ENCODE measurements at places on chromosomes 12 and 14. TPM values are rescaled to one million over a fixed set of nuclear protein-coding genes. Genes with fewer than 3 reads are reported as not detected.
A peak's percentile ranks its signal among the peaks of the same experiment; 100 is the strongest.

DNA sequence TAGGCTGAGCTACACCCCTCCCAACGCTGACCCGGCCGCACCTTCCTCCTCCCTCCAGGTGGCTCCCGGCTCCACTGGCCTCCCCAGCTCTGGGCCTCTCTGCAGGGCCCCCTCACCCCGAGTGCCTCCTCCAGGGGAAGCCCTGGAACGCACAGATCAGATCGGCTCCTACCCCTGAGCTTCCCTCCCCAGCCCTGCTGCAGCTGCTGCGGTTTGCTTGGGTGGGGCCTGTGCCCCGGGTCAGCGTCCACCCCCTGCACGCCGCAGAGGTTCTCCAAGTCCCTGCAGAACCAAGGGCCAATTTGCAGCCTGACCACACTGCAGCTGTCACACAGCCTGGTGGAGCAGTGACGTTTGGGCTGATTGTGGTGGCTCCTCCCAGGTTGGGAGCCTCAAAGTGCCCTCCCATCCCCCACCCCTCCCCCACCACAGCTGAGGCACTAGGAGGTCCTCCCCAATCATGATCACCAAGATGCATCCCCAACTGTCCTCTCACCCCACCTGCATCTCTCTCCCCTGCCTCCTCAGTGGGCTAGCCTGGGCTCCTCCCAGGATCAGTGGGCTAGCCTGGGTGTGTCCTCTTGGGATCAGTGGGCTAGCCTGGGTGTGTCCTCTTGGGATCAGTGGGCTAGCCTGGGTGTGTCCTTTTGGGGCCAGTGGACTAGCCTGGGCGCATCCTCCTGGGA lies 12.8 kb upstream of the FBRSL1 start:
- DNase-seq: no peak
- H3K27me3 ChIP-seq: peaks cover 11% of the 10 kb centered on the region
- no peaks in the 10 kb centered on the region for H3K36me3 ChIP-seq
- H3K27ac ChIP-seq: peak overlapping the region; percentile 85

DNA sequence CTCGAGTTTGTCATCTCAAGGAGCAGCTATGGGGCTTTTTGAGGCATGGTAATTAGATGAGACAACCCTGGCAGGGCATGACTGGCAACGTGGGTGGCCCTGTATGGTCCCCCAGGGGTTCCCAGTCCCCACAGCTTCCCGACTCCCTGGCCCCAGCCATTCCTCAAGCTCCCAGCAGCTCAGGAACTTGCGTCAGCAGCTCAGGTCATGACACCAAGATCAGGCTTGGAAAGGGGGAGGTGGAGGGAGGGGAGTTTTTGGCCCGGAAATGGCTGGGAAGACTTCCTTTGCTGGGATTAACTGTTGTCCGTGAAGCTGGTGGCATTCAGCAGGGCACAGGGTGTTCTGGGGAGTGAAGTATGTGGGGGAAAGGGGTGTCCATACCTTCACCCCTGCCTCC lies 10.4 kb upstream of the NRIP2 start:
- no peak overlapping the region for H3K27ac ChIP-seq
- no peaks in the 10 kb centered on the region for H3K27me3 ChIP-seq
- peaks cover 6% of the 10 kb centered on the region for H3K36me3 ChIP-seq
- DNase-seq: no peak

- no peak overlapping the region for H3K27ac ChIP-seq
- H3K4me1 ChIP-seq: peaks cover 2% of the 10 kb centered on the region
- DNase-seq: no peak
- H3K4me3 ChIP-seq: no peak overlapping the region
- peaks cover 16% of the 10 kb centered on the region for H3K27me3 ChIP-seq
Observed at GRCh38 chr14:61898568-61898967, 136.3 kb downstream of the SNAPC1 start.

GRCh38 chr14:104302794-104303405 lies 164.5 kb downstream of the KIF26A start:
- no peak overlapping the region for H3K27ac ChIP-seq
- DNase-seq: no peak
- H3K36me3 ChIP-seq: peaks cover 5% of the 10 kb centered on the region
- H3K27me3 ChIP-seq: peaks cover 6% of the 10 kb centered on the region
- no peaks in the 10 kb centered on the region for H3K4me1 ChIP-seq
- no peak overlapping the region for H3K4me3 ChIP-seq

DNA sequence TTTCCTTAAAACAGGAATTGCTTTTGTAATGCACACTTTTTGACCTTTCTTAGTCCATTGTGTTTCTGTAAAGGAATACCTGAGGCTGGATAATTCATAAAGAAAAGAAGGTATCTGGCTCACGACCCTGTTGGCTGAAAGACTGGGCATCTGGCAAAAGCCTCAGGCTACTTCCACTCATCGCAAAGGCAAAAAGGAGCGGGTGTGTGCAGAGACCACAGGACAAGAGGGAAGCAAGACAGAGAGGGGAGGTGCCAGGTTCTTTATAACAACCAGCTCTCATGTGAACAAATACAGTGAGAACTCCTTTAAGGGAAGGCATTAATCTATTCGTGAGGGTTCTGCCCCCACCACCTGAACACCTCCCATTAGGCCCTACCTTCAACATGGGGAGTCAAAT lies 182.1 kb downstream of the C12orf50 start:
- no peak overlapping the region for H3K27ac ChIP-seq
- no peak for DNase-seq
- H3K4me1 ChIP-seq: peaks cover 2% of the 10 kb centered on the region

- H3K4me1 ChIP-seq: peaks cover 5% of the 10 kb centered on the region
- no peak overlapping the region for H3K4me3 ChIP-seq
- H3K27ac ChIP-seq: no peak overlapping the region
- H3K27me3 ChIP-seq: no peaks in the 10 kb centered on the region
- no peak for DNase-seq
Observed at GRCh38 chr12:76623931-76624330, 64.4 kb upstream of the OSBPL8 start.

GRCh38 chr14:21107283-21107800 lies 6.5 kb downstream of the TMEM253 start:
- H3K27me3 ChIP-seq: no peaks in the 10 kb centered on the region
- no peak for DNase-seq
- no peak overlapping the region for H3K4me3 ChIP-seq
- no peaks in the 10 kb centered on the region for H3K36me3 ChIP-seq
- peak overlapping the region; percentile 32 for H3K27ac ChIP-seq

DNA sequence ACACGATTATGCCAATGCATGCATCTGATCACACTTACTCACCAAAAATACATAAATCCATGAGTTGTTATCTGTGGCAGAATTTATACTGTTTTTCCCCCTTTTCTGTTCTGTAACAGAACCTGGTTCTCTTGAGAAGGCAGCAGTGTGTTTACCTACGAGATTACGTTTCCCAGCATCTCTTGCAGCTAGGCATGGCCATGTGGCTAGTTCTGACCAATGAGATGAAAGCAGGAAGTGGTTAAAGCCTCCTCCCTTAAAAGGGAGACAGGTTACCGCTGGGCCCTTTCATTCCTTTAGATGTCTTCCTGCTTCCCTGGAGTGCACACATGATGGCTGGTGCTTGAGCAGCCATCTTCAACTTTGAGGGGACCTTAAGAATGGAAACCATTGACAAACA lies 11.7 kb upstream of the ASPG start:
- H3K4me1 ChIP-seq: peaks cover 16% of the 10 kb centered on the region
- no peak overlapping the region for H3K4me3 ChIP-seq
- no peaks in the 10 kb centered on the region for H3K36me3 ChIP-seq

DNA sequence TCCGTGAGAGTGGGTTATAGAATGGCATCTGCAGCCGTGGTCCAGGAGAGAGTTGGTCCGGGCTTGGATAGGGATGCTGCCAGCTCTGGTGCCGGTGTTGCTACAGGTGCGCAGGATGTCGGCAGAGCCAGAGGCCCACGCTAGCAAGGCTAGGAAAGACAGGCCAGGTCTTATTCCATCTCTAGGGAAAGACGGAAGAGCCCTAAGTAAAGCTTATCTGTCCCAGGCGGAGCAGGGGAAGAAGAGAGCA lies 485 bp upstream of the PSME1 start:
- H3K4me3 ChIP-seq: peak overlapping the region; percentile 95
- no peak for DNase-seq
- H3K36me3 ChIP-seq: peaks cover under 1% of the 10 kb centered on the region
- peak overlapping the region; percentile 86 for H3K27ac ChIP-seq
- H3K4me1 ChIP-seq: peaks cover 41% of the 10 kb centered on the region

DNA sequence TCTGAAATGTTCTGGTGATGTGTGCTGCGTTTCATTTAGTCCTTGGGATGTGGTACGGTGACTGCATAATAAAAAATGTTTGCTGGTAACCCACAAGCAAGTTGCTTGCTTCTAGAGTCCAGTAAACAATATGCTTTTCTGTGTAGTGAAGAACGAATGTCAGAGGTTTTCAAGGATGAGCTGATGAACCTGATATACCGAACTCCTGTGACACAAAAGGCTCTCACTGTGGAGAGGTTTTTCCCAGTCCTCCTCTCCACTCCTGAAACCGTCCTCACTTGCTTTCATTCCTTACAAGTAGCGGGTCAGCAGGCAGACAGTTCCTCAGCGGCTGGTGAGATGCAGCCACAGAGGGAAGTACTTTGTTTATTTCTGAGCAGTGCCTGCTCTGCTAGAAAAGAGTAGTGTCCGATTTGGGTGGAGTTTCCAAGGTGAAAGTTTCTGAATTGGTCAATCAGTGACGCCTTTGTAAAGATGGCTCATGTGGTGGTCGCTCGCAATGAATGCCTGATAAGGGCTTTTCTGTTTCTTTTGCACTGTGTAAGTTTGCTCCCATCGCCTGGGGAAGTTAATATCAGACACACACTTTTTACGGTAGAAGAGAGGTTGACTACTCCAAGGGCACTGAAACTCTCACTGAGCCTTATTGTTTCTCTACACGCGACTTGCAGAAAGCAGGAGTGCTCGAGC lies 3.0 kb downstream of the ETV6 start:
- no peak for DNase-seq
- peak overlapping the region; percentile 98 for H3K4me3 ChIP-seq
- H3K36me3 ChIP-seq: peaks cover 4% of the 10 kb centered on the region
- H3K4me1 ChIP-seq: peaks cover 56% of the 10 kb centered on the region
- peak overlapping the region; percentile 96 for H3K27ac ChIP-seq

DNA sequence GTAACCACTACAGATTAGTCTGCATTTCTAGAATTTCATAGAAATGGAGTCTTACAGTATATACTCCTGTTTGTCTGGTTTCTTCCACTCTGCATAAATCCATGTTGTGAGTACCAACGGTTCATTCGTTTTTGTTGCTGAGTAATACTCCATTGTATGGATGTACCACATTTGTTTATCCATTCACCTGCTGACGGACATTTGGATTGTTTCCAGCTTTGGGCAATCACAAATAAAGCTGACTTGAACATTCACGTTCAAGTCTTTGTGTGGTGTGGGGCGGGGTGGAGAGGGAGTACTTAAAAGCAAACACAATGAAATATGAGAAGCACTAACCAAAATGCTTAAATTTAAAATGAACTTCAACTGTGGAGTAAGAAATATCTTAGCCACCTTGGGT lies 7.1 kb downstream of the HECTD4 start:
- DNase-seq: no peak
- peaks cover 2% of the 10 kb centered on the region for H3K36me3 ChIP-seq
- H3K4me3 ChIP-seq: no peak overlapping the region
- no peaks in the 10 kb centered on the region for H3K27me3 ChIP-seq

DNA sequence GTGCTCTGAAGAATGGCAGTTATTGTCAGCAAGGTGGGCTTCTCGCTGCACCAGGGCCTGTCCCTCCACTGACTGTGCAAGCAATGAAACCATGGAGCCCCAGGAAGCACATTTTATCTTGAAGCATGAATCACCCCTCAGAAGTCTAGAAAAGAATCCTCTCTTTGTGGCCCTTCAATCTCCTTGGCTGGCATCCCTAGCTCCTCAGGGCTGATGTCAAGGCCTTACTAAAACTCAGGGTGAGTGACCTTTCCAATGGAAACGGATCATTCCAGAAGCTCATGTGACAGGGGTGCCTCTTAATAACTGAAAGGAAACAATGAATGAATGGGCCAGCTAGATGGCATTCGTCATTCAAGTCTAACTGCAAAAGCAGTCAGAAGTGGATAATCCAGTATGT lies 22.3 kb upstream of the PLEKHH1 start:
- no peak for DNase-seq
- no peak overlapping the region for H3K27ac ChIP-seq
- H3K27me3 ChIP-seq: no peaks in the 10 kb centered on the region
- no peak overlapping the region for H3K4me3 ChIP-seq

- H3K4me1 ChIP-seq: peaks cover 56% of the 10 kb centered on the region
- peaks cover 7% of the 10 kb centered on the region for H3K36me3 ChIP-seq
- H3K4me3 ChIP-seq: peak overlapping the region; percentile 15
- no peaks in the 10 kb centered on the region for H3K27me3 ChIP-seq
Observed at GRCh38 chr12:89662623-89663022, 46.0 kb downstream of the ATP2B1 start.

Gene GDF11
- 6.7 TPM for total RNA-seq

Gene CLEC9A
- not detected for total RNA-seq

Gene GPR84
- total RNA-seq: 0.99 TPM

Gene KCNC2
- total RNA-seq: not detected

Gene CIDEB
- 16.8 TPM for total RNA-seq

Gene KITLG
- total RNA-seq: 0.50 TPM

Gene CCND2
- 225 TPM for total RNA-seq

Gene LALBA
- total RNA-seq: not detected

Gene SPX
- total RNA-seq: 5.6 TPM
